ENCODE measurements at places on chromosomes 3 and 15. TPM values are rescaled to one million over a fixed set of nuclear protein-coding genes. Genes with fewer than 3 reads are reported as not detected.
A peak's percentile ranks its signal among the peaks of the same experiment; 100 is the strongest.

TM4SF18 gene
- total RNA-seq: 0.07 TPM

- DNase-seq: no peak
- peaks cover 5% of the 10 kb centered on the region for H3K27me3 ChIP-seq
- no peaks in the 10 kb centered on the region for H3K4me1 ChIP-seq
- no peak overlapping the region for H3K4me3 ChIP-seq
- H3K27ac ChIP-seq: no peak overlapping the region
Observed at GRCh38 chr3:53613125-53613524, 118.7 kb downstream of the CACNA1D start.

DNA sequence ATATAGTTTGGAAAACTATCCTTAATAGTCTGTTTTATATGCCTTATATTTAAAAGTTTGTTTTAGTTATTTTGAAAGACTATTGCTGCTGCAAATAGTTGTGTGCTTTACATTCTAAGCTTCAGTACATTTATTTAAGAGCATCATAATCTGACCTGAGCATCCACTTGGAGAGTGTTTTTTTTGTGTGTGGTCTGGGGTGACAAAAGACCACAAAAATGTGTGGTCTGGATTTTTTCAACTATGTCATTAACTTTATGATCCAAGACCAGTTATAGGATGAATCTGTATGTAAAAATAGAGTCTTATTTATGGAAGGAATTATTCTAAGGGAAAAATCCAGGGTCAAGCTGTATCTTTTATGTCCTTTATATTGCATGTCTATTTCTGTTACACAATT is 77.4 kb downstream of the SLTM start:
- H3K4me3 ChIP-seq: no peak overlapping the region
- H3K36me3 ChIP-seq: peaks cover 12% of the 10 kb centered on the region
- peak; percentile 59 for DNase-seq
- H3K27ac ChIP-seq: no peak overlapping the region
- peaks cover 16% of the 10 kb centered on the region for H3K4me1 ChIP-seq

DNA sequence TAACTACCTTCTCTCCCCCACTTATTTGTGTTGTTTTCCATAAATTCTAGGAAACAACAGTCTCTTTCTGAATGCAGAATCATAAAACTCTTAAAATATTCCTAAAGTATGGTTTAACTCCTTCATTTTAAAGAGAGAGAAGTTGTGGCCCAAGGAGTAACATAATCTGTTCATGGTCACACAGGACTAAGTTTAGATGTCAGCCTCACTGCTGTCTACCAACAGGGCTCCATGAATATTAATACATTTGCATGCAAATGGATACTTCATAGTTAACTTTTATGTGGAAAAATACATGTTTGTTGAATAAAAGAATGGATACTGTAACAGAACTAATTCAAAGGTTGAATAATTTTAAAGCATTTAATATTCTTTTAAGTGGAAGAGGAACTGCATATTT is 18.5 kb upstream of the IL1RAP start:
- H3K27ac ChIP-seq: no peak overlapping the region
- DNase-seq: no peak
- no peaks in the 10 kb centered on the region for H3K4me1 ChIP-seq
- no peaks in the 10 kb centered on the region for H3K27me3 ChIP-seq
- H3K36me3 ChIP-seq: no peaks in the 10 kb centered on the region
